ENCODE measurements at places on chromosomes 11 and 22.

DNA sequence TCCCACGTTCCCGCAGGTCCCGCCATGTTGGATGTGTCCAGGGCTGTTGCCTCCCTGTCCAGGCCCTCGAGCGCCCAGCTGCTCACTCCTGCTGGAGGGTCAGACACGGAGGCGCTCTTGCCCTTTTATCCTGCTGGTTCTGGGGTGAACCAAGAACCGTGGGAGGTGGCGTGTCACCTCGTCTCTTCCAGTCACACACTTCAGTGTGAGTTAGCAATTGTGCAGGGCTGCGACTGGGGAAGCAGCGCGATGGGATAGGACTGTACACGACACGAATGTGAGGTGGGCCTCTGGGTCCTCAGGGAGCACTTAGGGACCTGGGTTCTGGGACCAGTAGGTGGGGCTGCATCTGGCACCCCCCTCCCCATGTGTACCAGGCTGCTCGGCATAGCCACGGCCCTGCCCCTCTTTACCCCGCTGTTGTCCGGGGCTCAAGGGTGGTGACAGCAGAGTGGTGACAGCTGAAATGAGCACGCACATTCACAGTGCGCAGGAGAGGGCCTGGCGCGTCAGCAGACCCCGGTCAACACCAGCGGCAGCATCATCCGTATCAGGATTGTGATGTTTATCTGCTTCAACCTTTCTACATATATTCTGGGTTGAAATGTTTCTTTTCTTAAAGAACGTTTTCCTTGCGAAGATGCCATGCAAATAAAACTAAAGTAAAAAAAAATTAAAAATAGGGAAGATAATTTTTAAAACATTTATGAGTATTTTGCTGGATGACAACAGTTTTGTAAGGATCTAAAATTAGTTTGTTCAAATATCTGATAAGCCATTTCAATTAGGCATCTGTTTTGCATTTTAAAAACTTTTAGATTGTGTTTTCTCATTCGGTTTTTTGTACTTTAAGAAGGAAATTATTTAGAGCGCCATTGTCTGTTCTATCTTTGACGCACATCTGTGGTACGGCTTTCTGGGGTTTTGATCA, 210.7 kb downstream of the TBC1D22A start:
- no peak for DNase-seq

DNA sequence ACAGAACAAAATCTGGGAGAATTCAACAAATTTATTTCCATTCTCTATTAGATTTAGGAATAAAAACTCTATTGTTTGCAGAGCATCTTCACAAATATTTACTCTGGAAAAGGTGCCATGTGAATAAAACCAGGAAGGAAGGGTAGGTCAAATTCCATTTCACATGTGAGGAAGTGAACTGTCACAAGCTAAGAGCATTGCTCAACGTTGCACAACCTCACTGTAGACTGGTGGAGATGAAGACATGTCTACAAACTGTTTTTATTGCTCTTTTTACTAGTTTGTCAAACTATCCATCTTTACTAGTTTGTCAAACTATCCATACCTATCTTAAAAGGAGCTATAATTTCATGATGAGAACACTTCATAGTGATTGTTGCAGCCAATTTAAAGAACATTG, 236.4 kb downstream of the CNTN5 start:
- DNase-seq: no peak

- DNase-seq: no peak
Observed at GRCh38 chr22:33717694-33718396, 202.4 kb downstream of the LARGE1 start.

GRCh38 chr11:795634-796564, 2.2 kb downstream of the SLC25A22 start:
- DNase-seq: peak; percentile 89

DNA sequence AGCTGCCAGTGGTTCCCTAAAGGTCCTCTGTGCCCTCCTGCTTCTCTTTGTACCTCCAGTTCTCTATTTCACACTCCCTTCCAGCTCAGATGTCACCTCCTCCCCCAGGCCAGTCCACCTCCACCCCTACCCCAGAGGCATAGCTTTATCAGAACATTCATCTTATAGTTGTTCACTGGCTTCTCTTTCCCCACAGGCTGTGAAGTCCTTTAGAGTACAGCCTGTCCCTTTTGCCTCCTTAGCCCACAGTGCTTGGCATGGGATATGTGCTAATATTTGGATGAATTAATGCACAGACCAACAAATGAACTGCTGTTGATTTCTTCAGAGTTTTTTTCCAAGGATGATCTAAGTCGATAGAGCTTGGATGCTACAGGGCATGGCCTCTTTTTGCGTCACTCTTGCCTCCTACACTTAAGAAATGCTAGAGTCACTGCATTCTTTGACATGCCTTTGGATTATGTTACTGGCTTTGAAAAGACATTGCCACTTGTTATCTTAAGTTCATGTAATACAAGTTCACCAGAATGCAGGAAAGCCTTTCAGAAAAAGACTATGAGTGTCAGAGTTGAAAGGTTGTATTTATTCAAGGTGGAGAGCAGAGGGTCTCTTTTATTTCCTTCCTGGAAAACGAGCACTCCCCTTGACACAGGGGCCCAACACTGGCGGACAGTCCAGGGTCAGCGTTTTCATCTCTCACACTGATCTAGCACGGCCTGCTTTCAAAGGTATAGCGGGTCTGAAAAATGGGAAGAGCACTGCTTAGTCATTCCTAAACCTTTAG, 75.7 kb downstream of the PISD start:
- DNase-seq: peak; percentile 24

Measured in fibroblast of skin of scalp (primary cell).